Stimulated activated CD4-positive, alpha-beta T cell treated with anti-CD3 and anti-CD28 coated beads, Interleukin-1b, Interleukin-23, amount 100 ng/mL, for 24 hours (primary cell): ENCODE measurements at places on chromosomes 16 and 17.
A peak's percentile ranks its signal among the peaks of the same experiment; 100 is the strongest.

GRCh38 chr17:48620461-48621139 is 5.5 kb upstream of the HOXB8 start:
- no peak for DNase-seq

GRCh38 chr17:27543464-27543856 is 87.2 kb downstream of the KSR1 start:
- DNase-seq, result no peak

- no peak for DNase-seq
These were observed 14.4 kb downstream of the DEF8 start for GRCh38 chr16:89962754-89963498.

DNA sequence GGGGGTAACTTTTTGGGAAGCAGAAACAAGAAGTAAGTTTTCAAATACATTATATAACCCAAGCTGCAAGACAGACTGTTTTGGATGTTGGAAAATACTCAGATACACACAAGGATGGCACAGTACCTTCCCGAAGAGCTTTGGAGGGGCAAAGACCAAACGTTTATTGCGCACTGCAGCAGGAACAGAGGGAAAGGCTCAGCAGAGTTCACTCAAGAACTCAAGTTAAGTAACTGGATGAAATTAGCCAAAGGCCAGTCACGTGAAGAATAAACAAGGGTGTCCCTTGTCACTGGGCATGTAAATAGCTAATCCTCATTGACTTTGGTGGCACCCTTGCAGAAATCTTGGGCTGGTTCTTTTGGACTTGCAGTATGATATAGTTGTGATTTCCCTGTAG is 2.8 kb downstream of the PDK2 start:
- no peak for DNase-seq

DNA sequence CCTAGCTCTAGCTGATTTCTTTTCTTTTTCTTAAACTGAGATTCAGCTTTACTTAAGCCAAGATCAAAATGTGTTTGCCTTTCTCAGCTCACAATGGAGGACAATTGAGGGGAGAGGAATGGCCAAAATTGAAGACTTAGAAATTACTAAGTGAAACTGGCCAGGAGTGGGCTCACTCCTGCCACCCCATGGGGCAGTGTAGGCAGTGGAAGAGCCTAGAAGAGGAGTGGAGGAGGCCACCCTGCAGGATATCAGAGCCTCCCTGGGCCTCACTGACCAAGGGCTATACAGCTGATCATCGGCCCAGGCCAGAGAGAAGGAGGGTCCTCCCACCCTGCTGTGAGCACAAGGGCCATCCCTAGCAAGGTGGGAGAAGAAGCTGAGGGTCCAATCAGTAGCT is 119.8 kb downstream of the CCT6B start:
- no peak for DNase-seq

DNA sequence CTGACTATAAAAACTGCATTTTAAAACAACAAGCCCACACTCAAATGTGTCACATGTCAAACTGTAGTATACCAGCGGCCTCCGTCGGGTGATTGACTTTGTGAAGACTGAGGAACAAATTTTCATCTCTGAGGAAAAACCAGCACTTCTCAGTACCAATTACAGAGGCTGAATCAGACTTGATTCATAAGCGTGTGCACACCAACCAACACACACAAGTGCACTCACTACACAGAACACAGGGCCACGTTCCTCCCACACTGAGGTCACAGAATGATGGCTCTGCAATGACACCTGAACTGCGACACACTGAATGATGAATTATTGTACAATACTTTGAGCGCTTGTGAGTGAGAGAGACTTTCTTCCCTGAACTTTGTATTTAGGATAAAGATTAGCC is 29.6 kb downstream of the XPO6 start:
- DNase-seq, result peak; percentile 38

DNA sequence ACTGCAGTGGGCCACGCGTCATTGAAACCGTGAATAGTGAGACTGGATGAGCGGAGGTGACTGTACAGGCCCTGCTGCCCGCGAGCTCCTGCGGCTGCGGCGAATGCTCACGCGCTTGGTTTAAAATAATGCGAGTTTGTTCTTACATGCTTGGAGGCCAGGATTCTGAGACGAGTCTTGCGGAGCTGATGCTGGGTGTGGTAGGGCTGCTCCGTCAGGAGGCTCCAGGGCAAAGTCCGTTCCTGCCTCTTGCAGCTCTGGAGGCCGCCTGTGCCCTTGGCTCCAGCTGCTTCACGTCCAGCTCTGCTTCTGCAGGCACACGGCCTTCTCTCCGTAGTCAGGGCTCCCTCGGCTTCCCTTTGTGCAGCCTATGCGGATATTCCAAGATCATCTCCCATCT is 9.5 kb downstream of the ACSF3 start:
- DNase-seq, result no peak

- DNase-seq, result no peak
These were observed 2.8 kb upstream of the NOS2 start for GRCh38 chr17:27802962-27803680.

DNA sequence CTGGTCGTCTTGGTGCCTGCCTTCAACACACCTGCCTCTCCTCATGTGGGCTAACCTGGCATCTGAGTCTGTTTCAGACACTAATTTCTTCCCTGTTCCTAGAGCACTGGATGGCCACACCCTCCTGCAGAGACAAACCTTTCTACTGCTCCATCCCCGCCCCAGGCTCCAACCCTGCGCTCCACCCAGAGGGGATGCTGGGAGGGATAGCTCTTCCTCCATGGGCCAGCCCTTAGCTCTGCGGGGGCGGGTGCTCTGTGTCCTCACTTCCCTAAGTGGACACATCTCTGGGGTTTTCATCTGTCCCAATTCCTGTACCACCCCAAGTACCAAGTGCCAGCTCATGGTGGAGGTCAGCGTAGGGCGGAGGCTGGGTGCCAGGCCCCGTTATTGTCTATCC is 11.0 kb upstream of the CRISPLD2 start:
- no peak for DNase-seq

DNA sequence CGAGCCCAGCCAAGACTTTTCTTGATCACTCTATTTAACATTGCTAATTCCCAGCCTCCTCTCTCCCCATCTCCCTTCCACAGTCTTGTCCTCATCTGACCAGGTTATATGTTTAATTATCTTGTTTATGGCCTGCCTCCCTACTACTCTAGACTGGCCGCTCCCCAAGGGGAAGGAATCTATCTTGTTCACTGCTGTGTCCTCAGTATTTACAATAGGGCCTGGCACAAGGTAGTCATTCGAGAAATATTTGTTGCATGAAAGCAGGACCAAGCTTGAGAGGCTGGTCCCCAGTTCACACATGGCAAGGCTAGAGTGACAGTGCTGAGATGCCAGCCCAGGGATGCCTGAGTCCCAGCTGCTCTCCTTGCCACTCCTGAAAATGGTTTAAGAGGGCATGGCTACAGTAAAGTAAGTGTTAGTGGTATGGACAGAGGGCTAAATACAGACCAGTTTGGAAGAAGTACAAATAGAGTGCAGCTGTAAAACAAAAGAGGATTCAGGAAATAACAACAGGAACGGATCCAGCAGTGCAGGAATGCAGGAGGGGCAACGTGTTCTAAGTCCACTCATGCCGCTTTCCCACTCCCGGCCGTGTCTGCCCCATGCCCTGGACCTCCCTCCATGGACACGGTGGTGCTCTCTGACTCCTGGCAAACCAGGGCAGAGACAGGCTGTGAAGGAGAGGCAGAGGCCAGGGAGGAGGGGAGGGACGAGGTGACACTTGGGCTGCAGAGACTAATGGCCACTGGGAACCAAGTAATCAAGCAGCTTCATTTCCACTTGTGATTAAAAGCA is 65.6 kb downstream of the TOM1L2 start:
- no peak for DNase-seq

DNA sequence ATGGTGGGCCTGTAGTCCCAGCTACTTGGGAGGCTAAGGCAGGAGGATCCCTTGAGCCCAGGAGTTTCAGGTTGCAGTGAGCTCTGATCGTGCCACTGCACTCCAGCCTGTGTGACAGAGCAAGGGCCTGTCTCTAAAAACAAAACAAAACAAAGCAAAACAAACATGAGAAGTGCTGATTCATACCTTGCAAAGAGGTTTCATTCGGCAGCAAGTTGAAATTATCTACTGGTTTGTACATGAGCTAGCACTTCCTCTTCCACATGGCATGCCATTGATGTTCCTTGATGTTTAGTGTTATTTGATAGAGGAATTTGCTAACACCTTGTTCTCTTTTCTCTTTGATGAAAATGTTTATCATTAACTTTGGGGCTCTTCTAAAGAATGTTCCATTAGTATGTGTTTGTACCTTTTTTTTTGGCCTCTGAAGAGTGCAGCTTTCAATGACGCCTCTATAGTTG is 50.6 kb downstream of the SPECC1 start:
- no peak for DNase-seq

DNA sequence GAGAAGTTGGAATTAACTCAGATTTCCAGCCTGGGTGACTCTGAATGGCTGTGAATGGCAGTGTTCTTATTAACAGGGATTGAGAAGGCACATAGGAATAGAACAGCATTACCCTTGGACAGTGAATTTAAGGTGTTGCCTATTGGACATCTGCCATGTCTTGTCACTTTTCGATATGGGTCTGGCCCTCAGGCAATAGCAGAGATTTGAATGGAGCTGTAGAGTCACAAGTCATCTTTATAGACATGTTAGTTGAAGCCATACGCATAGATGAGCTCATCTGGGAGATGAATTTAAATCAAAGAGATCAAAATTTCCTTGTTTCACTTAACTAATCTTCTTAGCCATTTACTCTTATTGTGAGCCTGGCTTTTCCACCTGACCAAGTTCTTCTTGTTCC is 14.9 kb upstream of the DHRS11 start:
- no peak for DNase-seq

DNA sequence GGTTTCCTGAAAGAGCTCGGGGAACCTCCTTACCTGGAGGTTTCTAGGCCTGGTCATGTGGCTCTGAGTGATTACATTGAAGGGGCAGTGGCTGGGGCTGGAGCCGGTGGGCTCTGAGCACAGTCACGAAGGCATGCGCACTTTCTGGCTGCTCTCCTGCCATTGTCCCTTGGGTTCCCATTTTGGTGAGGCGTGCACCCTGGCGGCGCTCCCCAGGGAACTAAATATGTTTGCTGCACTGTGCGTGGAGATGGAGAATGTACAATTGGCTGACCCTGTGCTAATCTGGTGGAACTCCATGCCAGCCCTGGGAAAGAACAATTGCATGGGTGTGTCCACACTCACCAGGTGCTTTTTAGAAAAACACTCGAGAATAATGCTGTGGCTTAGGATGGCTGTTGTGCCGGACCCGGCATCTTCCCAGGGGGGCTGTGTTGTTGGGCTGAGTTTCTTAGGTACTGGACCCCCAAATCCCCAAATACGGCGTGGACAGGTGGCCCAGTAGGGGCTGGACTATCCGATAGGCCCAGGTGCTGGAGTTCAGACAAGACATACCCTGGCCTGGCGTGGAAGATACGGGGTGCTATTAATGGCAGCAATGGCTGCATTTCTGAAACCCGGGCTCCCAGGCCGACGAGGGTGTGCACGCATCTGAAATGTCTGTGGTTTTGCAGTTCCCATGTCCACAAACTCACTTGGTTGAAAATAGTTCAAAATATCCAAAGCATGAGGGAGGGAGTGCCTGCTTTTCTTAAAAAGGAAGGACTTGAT is 230.5 kb downstream of the SEC14L1 start:
- DNase-seq, result no peak

DNA sequence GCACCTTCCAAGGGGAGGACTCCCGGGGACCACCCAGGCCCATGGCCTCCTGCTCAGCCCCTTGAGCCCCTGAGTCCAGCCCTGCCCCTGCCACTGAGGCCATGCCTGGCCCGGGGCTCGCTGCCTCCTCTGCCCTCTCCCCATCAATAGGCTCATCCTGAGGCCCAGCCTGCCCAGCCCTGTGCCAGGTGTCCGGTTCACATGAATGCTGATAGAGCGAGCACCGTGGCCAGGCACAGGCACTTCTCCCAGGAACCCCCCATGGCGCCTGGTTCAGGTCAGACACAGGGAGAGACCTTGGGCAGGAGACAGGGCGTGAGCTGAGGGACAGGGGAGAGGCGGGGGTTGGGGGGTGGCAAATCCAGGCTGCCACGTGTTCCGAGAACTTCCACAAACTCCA is 2.8 kb upstream of the PVALEF start:
- no peak for DNase-seq

DNA sequence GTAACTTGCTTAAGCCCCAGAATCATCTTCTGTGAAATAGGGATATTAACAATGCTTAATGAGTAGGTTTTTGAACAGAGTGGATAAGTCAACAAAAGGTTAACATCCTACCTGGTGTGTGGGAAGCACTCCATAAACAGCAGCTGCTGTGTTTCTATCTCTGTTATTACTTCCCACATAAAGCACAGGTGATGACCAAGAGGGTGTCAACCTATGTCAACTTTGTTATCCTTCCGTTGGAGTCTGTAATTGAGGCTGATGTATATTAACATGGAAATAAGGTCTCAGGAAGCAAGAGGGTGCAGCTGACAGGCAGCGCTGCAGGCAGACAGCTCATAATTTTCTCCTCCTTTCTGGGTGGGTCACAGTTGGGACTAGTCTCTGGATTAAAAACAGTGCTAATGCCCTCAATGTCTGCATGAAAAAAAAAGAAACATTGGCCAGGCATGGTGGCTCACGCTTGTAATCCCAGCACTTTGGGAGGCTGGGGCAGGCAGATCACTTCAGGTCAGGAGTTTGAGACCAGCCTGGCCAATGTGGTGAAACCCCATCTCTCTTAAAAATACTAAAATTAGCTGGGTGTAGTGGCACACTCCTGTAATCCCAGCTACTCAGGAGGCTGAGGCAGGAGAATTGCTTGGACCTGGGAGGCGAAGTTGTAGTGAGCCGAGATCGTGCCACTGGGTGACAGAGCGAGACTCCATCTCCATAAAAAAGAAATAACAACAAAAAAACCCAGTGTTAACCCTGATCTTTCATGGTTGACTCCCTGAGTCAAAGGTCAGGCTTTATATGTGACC is 269.6 kb downstream of the SNX29 start:
- no peak for DNase-seq

- DNase-seq, result peak; percentile 81
These were observed 767 bp downstream of the ARSG start for GRCh38 chr17:68291836-68292688.

- DNase-seq, result no peak
These were observed 3.5 kb upstream of the CAMKK1 start for GRCh38 chr17:3896108-3896967.

- no peak for DNase-seq
These were observed 7.7 kb upstream of the DCTPP1 start for GRCh38 chr16:30437511-30438046.

DNA sequence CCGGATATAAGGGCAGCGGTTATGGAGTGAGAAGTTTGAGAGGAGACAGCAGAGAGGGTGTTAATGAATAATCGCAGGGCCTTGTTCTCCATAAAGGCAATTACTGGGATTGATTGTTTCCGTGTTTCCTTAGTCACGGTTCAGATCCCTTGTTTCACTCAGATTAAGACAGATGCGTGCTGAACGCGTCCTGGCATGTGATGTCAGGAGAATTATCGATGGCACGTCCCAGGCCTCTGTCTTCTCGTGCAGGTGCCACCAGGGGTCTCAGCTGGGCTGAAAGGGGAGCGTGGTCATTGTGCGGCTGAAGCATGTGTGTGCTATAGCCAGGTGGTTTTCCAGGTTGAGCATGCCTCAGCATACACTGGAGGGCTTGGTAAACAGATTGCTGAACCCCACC is 142.4 kb upstream of the NOL11 start:
- no peak for DNase-seq

GRCh38 chr16:26983426-26983825 is 83.3 kb upstream of the C16orf82 start:
- no peak for DNase-seq

GRCh38 chr17:8745586-8746500 is 1.2 kb upstream of the CCDC42 start:
- DNase-seq, result peak; percentile 74

- no peak for DNase-seq
These were observed 10.8 kb downstream of the NGFR start for GRCh38 chr17:49505854-49506253.

GRCh38 chr17:74824961-74825627 is 34.6 kb downstream of the GRIN2C start:
- no peak for DNase-seq
